Amygdala (tissue), 56 donors: ENCODE measurements at places on chromosomes 7 and 10.

DNA sequence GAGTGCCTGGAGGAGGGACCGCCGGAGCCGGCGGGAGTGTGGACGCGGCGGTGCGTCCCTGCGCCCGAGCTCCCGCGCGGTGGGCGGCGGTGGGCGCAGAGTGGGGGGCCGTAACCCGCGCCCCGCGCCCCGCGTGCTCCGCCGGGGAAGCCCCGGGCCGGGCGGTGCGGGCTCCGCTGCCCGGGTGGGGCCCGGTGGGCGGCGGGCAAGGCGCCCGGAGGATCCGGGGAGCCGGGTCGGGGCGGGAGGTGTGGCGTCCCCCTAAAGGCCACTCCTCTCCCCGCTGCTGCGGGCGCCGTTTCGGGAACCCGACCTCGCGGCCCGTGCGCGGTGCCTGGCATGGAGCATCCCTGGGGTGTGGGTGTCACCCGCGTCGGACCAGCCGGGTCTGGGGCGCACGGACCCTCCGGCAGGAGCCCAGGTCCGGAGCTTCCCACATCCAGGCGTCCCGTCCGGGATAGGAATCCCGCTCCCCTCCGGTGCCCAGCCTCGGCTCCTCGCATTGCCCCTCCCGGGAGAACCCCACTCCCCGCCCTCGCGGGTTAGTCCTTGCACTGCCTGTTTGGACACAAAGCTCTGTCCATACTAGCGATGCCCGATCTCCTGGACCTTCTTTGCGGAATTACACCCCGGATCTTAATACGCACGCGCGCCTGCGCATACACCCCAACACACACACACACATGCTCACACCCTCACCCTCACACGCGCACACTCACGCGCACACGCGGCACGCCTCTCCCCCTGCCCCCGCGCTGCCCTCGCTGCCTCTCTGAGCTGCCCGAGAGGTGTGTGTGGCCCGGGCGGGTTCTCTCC lies 723 bp downstream of the MTURN start:
- DNase-seq: peak; percentile 48

DNA sequence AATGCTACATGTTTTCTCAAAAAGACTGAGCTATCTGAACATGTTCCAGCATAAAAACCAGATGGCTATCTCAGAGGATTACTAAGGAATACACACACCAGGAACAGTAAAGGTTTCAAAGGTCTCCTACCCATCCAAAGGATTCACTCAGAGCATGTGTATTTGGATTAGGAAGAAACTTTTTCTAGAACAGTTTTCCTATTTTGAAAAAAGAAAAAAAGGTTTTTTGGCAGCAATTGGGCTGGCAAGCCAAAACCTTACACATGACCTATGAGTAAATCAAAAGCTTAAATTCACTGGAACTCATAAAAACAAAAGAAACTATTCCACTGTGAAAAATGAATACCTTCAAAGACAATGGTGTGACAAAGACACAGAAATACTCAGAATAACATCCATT lies 9.6 kb downstream of the TPK1 start:
- DNase-seq: no peak

GRCh38 chr7:105678811-105679495 lies 97.7 kb upstream of the EFCAB10 start:
- DNase-seq: peak; percentile 23

- no peak for DNase-seq
Observed at GRCh38 chr10:11934262-11934661, 108.3 kb downstream of the UPF2 start.

DNA sequence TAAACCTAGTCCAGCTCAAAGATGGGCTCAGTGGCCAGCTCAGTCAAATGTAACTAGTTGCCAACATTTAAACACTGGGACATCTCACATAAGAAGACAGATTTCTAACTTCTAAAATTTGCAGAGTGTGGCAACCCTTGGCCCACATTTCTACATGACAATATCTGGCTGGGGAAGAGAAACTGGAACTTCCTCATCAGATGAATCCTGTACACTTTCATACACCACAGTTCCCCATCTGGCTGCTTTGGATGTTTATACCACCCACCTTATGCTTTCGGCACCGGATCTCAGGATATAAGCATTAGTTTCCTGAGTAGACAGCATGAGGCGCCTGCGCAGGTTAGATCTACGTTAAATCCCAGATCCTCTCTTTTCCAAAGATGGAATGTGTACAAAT lies 199.3 kb downstream of the PRKG1 start:
- DNase-seq: no peak

- DNase-seq: no peak
Observed at GRCh38 chr7:29468196-29468595, 95.4 kb upstream of the PRR15 start.

DNA sequence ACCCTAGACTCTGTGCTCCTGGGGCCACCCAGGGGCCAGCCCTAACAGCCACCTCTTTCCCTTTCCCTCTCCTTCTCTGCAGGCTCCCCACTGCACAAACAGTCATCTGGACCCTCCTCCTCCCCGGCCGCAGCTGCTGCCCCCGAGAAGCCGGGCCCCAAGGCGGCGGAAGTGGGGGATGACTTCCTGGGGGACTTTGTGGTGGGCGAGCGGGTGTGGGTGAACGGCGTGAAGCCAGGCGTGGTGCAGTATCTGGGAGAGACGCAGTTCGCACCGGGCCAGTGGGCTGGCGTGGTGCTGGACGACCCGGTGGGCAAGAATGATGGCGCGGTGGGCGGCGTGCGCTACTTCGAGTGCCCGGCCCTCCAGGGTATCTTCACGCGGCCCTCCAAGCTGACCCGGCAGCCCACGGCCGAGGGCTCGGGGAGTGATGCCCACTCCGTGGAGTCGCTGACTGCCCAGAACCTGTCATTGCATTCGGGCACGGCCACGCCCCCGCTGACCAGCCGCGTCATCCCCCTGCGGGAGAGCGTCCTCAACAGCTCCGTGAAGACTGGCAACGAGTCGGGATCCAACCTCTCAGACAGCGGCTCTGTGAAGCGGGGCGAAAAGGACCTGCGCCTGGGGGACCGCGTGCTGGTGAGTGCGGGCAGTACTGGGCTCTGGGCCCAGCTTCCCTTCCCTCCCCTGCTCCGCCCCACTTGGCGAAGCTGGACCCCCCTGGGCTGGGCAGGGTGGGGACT lies 49.3 kb downstream of the CLIP2 start:
- DNase-seq: no peak

- no peak for DNase-seq
Observed at GRCh38 chr10:974785-975074, 13.5 kb upstream of the GTPBP4 start.

DNA sequence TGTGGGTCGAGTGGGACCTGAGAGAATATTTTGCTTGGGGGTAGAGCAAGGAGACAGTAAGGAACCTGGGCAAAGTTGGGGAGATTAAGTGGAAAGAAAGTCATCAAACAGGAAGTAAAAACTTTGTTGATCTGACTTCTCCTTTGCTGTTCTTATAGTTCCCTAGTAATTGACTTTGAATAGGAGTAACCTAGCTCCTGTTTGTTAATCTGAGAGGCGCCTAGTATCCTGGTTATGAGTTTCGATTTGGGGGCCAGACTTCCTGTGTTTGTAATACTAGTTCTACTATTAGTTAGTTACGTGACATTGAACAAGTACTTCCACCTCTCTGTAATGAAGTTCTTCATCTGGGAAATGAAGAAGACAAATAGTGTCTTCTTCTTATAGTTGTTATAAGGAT lies 99.1 kb downstream of the ZNF365 start:
- DNase-seq: no peak

DNA sequence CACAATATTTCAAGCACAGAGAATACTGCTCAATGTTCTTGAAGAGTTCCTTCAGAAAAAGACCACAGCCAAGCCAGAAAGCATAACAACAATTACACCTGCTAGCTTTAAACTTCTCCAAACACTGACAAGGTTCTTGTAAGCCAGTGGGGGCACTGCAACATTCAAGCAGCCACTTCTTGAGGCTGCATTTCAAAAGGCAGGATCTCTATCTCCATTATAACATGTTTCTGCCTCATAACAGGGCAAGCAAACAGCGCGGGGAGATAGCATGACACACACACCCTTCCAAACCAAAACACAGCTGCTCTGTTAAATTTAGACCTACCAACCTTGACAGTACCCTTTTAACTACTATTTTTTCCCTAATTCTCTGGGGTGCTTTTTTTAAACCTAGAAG lies 30.8 kb downstream of the CHCHD3 start:
- no peak for DNase-seq

DNA sequence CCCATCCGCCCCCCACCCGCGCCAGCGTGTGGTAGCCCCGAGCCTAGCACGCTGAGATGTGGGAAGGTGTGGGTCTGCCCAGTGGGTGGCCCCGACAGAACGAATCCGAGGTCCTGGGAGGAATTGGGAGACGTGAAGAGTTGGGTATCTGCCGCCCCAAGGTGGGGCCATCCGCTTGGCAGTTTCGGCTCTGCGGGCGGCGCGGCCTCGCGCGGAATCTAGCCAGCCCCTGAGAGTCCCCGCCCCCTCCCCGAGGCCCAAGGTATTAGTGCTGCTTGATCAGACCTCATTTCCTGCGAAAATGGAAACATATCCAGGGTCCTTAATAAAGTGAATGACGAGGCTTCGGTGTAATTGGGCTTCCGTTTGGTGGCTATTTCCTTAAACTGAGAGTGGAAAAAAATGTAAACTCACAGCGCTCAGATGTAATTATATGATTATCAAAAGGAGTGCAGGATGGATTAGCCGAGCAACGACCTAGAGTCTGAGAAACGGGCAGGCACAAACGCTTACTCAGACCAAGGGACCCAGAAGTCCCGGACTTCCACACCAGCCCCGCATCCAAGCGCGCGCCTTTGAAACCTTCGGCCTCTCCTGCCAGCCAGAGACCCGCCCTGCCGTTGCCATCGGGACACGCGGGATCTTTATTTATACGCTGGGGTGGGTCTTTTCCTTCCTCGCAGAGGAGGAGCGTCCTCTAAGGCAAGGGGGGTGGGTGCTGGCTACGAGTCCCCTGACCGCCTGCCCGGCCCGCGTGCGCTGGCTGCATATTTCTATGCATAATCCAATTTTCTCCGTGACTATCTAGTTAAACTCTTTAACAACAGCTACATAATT lies 12.8 kb downstream of the LBX1 start:
- DNase-seq: no peak

- no peak for DNase-seq
Observed at GRCh38 chr7:154231732-154232131, 179.5 kb downstream of the DPP6 start.

- no peak for DNase-seq
Observed at GRCh38 chr7:2814946-2815874, 28.9 kb downstream of the GNA12 start.

- DNase-seq: no peak
Observed at GRCh38 chr7:132846086-132846485, 235.8 kb downstream of the CHCHD3 start.

DNA sequence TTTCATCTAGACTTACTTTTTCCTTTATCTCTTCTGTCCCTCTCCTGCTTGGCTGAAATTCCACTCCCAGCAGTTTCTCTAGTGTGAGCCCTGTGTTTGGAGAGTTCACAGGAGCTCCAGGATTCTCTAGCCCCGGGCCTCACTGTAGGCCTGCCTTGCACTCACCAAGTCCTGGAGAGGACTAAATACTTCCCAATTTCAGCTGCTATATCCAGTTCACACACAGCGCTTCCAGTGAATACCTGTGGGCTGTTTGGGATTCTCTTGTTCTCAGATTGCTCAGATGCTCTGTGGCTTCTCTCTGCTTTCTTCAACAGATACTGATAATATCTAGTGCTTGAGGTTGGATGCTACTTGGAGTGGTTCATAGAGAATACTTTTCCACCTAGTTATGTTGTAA lies 46.0 kb downstream of the MINPP1 start:
- DNase-seq: no peak

- no peak for DNase-seq
Observed at GRCh38 chr10:21445163-21445562, 80.3 kb downstream of the SKIDA1 start.

DNA sequence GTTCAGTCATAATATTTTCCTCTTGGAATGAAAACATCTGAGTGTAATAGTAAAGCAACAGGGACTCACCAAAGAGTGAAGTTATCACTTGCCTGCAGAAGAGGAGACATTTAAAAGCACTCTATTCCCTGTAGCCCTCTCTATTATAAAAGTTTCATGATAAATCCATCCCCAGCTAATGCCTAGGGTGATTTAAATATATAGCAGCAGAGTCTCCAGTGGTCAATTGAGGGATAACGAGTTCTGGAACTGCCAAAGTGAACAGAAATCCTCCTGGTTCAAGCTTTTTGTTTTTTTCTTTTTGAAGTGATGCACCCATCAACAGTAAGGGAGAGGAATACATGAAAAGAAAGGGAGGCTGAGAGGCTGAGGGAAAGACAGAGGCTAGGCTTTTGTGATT lies 87.3 kb downstream of the EVX1 start:
- DNase-seq: no peak

- no peak for DNase-seq
Observed at GRCh38 chr7:89200758-89201157, 405.2 kb upstream of the TEX47 start.

DNA sequence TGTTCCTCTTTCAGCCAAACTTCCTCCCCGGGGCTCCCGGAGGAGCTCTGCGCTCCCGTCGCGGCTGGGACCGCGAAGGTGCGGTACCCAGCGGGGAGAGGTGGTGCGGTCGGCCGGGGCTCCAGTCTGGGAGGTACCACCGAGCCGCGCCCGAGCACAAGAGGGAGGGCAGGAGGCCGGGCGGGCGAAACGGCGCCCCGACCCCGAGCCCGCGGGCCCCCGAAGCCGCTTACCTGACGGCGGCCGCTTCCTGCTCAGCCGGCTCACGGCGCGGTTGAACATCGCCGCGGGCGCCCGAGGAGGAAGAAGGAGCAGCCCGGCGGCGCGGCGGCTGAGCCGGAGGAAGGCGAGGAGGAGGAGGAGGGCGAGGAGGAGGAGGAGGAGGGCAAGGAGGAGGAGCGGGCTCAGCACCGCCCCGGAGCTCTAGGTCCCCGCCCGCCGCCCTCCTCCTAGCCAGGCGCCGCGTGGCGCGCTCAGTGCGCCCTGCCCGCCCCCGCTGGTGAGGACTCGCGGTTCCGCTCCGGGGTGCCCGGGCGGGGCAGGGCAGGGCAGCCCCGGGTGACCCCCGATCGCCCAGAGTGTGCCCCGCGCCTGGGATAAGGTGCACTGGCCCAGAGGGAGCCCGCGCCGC lies at the start of gene RGS10:
Gene RGS10, minus strand, starts transcription at position 363 of the 631 bp plus-strand sequence. Its CDS starts 81 bp downstream, at position 282.
- DNase-seq: peak; percentile 36

- DNase-seq: no peak
Observed at GRCh38 chr7:21278944-21279343, 148.9 kb upstream of the SP4 start.

DNA sequence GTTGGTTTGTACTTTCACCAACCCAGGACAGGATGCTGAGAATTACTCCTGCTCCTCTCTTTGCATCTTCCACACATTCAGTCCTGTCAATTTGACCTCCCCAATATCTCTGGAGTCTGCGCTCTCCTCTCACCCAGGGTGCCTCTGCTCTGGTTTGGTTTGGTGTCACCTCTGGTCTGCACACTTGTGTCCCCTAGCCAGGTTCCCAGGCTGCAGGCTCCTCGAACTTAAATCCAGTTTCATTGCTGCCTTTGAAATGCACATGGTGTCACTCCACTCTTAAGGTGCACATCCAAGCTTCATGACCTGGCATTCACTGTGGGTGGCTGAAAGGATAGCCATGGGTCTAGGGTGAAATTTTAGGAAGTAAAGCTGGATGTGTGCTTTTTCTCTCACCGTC lies 271.6 kb downstream of the RPS24 start:
- no peak for DNase-seq
